Activated CD8-positive, alpha-beta memory T cell treated with anti-CD3 and anti-CD28 coated beads for 4 hours (primary cell): ENCODE measurements at places on chromosomes 4 and X.

- no peak for DNase-seq
These were observed 1.7 kb upstream of the TIFA start for GRCh38 chr4:112287258-112287989.

DNA sequence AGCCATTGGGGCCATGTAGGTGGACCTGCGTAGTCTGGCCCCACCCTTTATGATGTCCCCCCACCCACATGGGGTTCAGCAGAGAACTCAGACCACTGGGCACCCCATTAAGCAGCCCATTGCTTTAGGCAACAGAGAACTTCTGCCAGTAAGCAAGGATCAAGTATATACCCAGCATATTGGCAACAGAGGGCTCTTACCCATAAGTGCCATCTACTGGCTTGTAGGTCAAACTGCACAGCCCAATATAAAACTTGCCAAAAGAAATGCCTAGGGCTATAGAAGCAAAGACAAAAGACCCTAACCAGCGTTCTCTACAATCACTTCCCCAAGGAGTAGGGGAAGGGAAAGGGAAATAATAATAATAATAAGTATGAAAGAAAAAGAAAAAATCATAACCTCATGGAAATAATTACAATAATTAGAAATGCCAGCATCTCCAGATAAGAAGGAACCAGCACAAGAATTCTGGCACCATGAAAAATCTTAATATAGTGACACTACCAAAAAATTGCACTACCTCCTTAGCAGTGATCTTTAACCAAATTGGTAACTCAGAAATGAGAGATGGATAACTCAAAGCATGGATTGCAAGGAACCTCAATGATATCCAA, 1090.7 kb downstream of the FAT4 start:
- DNase-seq = no peak

- no peak for DNase-seq
These were observed 527.1 kb downstream of the STIM2 start for GRCh38 chr4:27387711-27388110.

GRCh38 chr4:176498617-176499256, 179.0 kb downstream of the SPCS3 start:
- DNase-seq = no peak

DNA sequence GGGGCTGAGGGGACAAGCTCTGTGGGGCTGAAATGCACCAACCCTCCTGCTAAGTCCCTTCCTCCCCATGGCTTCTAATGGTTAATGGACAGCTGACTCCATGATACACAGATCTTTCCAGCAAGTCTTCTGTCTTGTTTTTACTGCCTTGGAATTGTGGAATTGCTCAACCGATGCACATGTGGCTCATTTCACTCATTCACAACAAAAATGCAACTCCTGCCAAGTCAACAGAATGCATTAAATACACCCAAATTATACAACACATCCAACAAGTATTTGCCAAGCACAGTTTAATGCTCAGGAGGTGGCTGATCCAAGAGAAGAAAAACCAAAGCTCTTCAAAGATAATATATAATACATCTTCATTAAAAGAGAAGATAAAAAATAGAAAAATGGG, 61.9 kb upstream of the PAGE4 start:
- DNase-seq = no peak

GRCh38 chr4:118059397-118059796, 25.1 kb downstream of the NDST3 start:
- no peak for DNase-seq
